Activated CD4-positive, alpha-beta memory T cell treated with anti-CD3 and anti-CD28 coated beads for 36 hours (primary cell): ENCODE measurements at places on chromosomes 4 and X. TPM values are rescaled to one million over a fixed set of nuclear protein-coding genes. Genes with fewer than 3 reads are reported as not detected.
A peak's percentile ranks its signal among the peaks of the same experiment; 100 is the strongest.

- no peaks in the 10 kb centered on the region for H3K36me3 ChIP-seq
- no peak overlapping the region for H3K27ac ChIP-seq
- no peak overlapping the region for H3K4me3 ChIP-seq
- no peak for DNase-seq
Observed at GRCh38 chrX:68681443-68681941, 34.0 kb downstream of the STARD8 start.

- no peaks in the 10 kb centered on the region for H3K27me3 ChIP-seq
- no peak overlapping the region for H3K27ac ChIP-seq
- H3K4me1 ChIP-seq = no peaks in the 10 kb centered on the region
- no peak for DNase-seq
- H3K4me3 ChIP-seq = no peak overlapping the region
Observed at GRCh38 chr4:19694812-19695211, 556.9 kb upstream of the SLIT2 start.

Gene FATE1
- total RNA-seq = not detected

Gene FBXW7
- 37.8 TPM for total RNA-seq

GRCh38 chr4:150155391-150155790 is 77.1 kb downstream of the DCLK2 start:
- peaks cover 2% of the 10 kb centered on the region for H3K27me3 ChIP-seq
- DNase-seq = no peak
- H3K36me3 ChIP-seq = no peaks in the 10 kb centered on the region
- no peak overlapping the region for H3K27ac ChIP-seq
- H3K4me1 ChIP-seq = no peaks in the 10 kb centered on the region

DNA sequence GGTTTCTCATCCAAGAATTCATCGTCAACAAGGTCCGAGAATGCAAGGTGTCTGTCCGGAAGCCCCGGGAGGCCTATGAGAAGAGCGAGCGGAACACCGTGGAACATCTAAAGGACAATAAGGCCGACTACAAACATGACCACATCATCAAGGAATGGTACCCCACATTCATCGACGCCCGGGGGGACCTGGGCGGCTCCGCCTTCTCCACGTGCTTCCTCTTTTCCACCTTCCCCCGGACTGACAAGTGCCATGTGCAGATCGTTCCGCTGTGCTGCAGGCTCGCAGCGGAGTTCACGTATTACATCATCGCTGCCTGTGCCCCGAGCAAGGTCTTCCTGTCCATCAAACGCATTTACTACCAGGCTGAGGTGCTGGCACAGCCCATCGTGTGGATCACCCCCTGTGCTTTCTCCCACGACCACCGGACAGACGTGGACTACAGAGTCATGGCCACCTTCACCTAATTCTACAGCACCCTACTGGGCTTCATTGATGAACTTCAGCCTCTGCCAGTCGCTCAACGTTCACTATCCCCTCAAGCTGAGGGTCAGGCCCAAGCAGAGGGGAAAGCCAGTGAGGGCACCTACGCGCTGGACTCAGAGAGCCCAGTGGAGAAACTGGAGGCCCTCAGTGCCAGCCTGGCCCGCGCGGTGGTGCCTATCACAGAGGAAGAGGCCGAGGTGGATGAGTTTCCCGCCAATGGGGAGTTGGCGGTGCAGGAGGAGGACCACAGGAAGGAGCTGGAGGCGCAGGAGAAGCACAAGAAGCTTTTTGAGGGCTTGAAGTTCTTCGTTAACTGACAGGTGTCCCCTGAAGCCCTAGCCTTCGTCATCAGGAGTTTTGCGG is 125.9 kb upstream of the PABPC4L start:
- H3K4me1 ChIP-seq = no peaks in the 10 kb centered on the region
- H3K27ac ChIP-seq = no peak overlapping the region
- no peak overlapping the region for H3K4me3 ChIP-seq
- no peaks in the 10 kb centered on the region for H3K27me3 ChIP-seq
- H3K36me3 ChIP-seq = no peaks in the 10 kb centered on the region

Gene MGARP
- total RNA-seq = not detected

DNA sequence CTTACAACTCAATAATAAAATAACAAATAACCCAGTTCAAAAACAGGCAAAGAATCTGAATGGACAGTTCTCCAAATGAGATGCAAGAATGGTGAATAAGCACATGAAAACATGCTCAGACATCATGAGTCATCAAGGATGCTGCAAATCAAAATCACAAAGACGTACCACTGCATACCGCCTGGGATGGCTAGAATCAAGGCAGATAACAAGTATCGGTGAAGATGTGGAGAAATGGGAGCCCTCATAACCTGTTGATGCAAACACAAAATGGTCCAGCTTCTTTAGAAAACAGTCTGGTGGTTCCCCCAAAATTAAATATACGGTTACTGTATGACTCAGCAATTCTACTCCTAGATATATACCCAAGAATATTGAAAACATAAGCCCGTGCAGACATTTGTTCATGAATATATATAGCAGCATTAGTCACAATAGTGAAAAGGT is 32.5 kb downstream of the AKAP4 start:
- peaks cover 11% of the 10 kb centered on the region for H3K4me1 ChIP-seq
- H3K27me3 ChIP-seq = no peaks in the 10 kb centered on the region
- peak; percentile 10 for DNase-seq
- no peak overlapping the region for H3K4me3 ChIP-seq
- peak overlapping the region; percentile 42 for H3K27ac ChIP-seq
- no peaks in the 10 kb centered on the region for H3K36me3 ChIP-seq

Gene VCX2
- total RNA-seq = not detected

- no peaks in the 10 kb centered on the region for H3K27me3 ChIP-seq
- H3K36me3 ChIP-seq = no peaks in the 10 kb centered on the region
- H3K27ac ChIP-seq = no peak overlapping the region
- H3K4me3 ChIP-seq = no peak overlapping the region
- no peak for DNase-seq
Observed at GRCh38 chr4:97359826-97360225, 783.5 kb downstream of the STPG2 start.

Gene MAPK10
- not detected for total RNA-seq

Gene PFKFB1
- total RNA-seq = 0.59 TPM

Gene MID2
- total RNA-seq = 9.7 TPM

DNA sequence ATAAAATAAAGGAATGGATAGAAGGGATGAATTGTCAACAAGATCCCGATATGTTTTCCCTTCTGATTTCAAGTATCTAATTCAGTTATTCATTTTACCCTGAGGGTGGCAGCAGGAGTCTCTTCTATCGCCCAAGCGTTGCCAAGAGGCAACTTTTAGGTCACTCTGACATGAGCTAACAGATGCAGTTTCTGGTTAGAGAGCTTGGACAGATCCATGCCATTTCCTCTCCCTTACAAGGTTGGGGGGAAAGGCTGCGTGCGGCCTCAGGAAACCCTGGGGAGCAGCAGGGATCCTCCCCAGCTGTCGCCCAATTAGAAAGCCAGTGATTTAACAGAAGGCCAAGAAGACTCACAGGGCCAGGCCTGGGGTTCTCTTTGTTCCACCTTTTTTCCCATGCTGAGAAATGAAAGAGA is 35.3 kb upstream of the WAS start:
- H3K27ac ChIP-seq = no peak overlapping the region
- peaks cover 5% of the 10 kb centered on the region for H3K4me1 ChIP-seq
- H3K36me3 ChIP-seq = no peaks in the 10 kb centered on the region

GRCh38 chr4:77263247-77263646 is 106.2 kb downstream of the CCNG2 start:
- H3K4me3 ChIP-seq = no peak overlapping the region
- H3K27ac ChIP-seq = no peak overlapping the region
- no peaks in the 10 kb centered on the region for H3K4me1 ChIP-seq
- peaks cover 6% of the 10 kb centered on the region for H3K27me3 ChIP-seq
- DNase-seq = no peak

DNA sequence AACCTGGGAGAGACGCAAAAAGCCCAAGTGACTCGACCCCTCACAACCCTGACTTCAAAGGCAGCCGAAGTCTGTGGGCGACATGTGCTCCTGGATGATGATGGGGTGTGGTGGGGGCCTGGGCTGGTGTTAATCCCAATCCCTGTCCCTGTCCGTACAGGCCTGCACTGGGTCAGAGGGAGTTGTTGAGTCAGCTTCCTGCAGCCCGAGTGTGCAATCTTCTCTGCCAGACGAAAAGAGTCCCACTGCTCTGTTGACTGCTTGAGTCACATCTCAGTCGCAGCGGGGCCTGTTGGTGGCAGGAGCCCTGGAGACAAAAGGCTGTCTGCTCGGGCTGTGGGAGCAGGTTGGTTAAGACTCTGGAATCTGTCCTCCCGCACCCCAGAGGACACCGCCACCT is 10.3 kb downstream of the FAM3A start:
- no peak overlapping the region for H3K27ac ChIP-seq
- H3K4me1 ChIP-seq = no peaks in the 10 kb centered on the region
- no peak overlapping the region for H3K4me3 ChIP-seq

DNA sequence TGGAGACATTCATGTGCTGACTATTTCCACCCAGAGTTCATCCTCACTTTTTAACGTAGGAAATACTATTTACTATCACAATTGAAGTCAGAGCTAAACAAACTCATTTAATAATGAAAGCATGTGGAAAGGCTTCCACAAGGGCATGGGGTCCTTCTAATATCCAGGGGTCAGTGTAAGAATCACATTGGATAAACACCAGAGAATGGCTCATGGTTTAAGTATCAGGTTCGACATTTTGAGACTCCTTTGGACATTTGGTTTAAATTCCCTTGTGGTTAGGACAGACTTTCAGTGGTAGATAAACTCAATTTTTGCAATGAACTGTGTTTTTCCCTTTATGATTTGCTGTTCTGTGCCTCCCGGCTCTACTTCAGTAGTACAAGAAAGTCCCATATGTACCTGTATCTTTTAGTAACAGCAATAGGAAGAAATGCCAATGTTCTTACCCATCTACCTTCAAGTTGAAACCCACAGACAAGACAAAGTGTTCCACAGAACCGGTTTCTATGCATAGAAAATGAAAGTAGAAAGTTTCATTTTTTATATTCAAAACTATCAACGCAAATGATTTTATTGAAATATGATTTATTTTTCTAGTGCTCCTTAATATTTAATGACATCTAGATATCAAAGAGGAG is 589.0 kb upstream of the FAM241A start:
- no peaks in the 10 kb centered on the region for H3K4me1 ChIP-seq
- H3K27me3 ChIP-seq = no peaks in the 10 kb centered on the region
- no peaks in the 10 kb centered on the region for H3K36me3 ChIP-seq
- H3K27ac ChIP-seq = no peak overlapping the region
- no peak for DNase-seq
- H3K4me3 ChIP-seq = no peak overlapping the region

Gene XAGE1A
- not detected for total RNA-seq

DNA sequence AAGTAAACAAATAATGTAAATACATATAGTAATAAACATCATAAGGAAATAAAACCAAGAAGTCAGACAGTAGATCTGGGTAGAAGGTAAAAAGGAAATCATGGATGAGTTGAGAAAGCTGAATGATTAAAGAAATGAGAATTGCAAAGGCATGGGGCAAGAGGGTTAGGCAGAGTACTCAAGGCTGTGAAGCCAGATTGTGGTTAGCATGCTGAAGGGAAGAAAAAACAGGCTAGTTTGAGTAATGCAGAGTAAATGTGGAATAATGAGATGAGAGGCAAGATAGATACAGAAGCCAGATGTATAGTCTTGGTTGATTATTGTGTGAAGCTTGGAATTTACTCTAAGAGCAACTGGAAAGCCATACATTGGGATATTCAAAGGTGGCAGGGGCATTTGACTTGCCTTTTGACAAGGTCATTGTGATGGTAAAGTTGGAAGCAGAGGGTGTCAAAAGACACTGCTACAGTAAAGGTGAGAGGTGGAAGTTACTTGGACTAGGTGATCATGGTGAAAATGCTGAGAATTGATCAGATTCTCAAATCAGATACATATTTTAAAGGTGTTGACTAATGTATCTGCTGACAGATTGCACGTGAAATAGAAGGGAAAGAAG is 307.0 kb downstream of the FSTL5 start:
- no peak overlapping the region for H3K4me3 ChIP-seq
- no peak for DNase-seq
- no peaks in the 10 kb centered on the region for H3K4me1 ChIP-seq
- H3K36me3 ChIP-seq = no peaks in the 10 kb centered on the region
- H3K27me3 ChIP-seq = no peaks in the 10 kb centered on the region

Gene NXF2
- total RNA-seq = not detected

Gene MXRA5
- not detected for total RNA-seq

DNA sequence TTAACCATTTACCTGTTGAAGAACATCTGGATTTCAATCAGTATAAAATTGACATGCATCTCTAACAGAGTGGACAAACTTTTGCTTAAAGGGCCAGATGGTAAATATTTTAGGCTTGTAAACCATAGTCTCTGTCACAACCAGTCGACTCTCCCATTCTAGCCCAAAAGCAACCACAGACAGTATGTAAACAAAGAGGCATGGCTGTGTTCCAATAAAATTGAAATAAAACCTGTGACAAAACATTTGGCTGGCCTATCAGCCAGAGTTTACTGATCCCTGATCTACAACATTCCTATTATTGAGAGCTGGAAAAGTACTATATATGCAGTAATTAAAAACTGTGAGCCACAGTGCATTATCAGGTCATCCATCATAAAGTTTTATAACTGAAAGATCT is 3.2 kb downstream of the CENPC start:
- H3K4me3 ChIP-seq = no peak overlapping the region
- peaks cover 47% of the 10 kb centered on the region for H3K4me1 ChIP-seq
- DNase-seq = no peak

GRCh38 chr4:92128676-92129075 is 175.1 kb upstream of the GRID2 start:
- no peak overlapping the region for H3K4me3 ChIP-seq
- no peak overlapping the region for H3K27ac ChIP-seq
- H3K4me1 ChIP-seq = no peaks in the 10 kb centered on the region
- H3K27me3 ChIP-seq = no peaks in the 10 kb centered on the region
- H3K36me3 ChIP-seq = no peaks in the 10 kb centered on the region

GRCh38 chrX:153657161-153657560 is 10.2 kb downstream of the DUSP9 start:
- H3K4me3 ChIP-seq = no peak overlapping the region
- peaks cover 5% of the 10 kb centered on the region for H3K27me3 ChIP-seq
- H3K4me1 ChIP-seq = no peaks in the 10 kb centered on the region
- DNase-seq = no peak
- H3K27ac ChIP-seq = no peak overlapping the region
- H3K36me3 ChIP-seq = no peaks in the 10 kb centered on the region

DNA sequence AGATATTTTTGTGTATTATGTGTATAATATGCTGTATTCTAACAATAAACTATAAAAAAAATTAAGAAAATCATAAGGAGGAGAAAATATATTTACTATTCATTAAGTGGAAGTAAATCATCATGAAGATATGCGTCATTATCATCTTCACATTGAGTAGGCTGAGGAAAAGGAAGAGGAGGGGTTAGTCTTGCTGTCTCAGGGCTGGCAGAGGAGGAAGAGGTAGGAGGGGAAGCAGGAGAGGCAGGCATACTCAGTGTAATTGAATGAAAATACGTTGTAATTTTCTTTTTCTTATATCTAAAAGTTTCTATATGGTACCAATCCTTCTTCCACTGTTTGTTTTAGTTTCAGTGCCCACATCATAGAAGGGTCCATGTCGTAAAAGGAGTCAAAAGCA is 9.8 kb upstream of the TMEM185A start:
- no peak for DNase-seq
- H3K27ac ChIP-seq = no peak overlapping the region
- H3K36me3 ChIP-seq = no peaks in the 10 kb centered on the region
- H3K4me1 ChIP-seq = peaks cover 3% of the 10 kb centered on the region
- H3K27me3 ChIP-seq = peaks cover 2% of the 10 kb centered on the region
